ENCODE measurements at places on chromosomes 7 and 10.

GRCh38 chr7:16669581-16669980 is 23.6 kb downstream of the BZW2 start:
- no peak for DNase-seq

- DNase-seq: no peak
Measured at GRCh38 chr10:27716521-27716920, 29.1 kb downstream of the MKX start.

DNA sequence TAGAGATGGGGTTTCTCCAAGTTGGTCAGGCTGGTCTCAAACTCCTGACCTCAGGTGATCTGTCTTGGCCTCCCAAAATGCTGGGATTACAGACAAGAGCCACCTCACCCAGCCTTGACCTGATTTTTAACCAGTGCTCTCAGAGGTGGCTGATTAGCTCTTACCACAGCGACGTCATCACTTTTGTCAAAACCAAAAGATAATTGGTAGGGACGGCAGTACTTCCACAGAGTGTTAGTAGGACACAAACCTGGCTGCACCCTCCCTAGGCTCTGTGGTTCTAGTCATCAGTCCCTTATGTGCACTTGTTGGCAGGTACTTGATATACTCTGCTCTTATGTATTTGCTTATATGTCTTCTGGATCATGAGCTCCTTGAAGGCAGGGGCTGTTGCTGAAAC is 74.0 kb downstream of the GPR141 start:
- DNase-seq: no peak

GRCh38 chr7:18573410-18574234 is 78.1 kb downstream of the HDAC9 start:
- DNase-seq: no peak

GRCh38 chr7:84236398-84236797 is 41.8 kb upstream of the SEMA3A start:
- no peak for DNase-seq

DNA sequence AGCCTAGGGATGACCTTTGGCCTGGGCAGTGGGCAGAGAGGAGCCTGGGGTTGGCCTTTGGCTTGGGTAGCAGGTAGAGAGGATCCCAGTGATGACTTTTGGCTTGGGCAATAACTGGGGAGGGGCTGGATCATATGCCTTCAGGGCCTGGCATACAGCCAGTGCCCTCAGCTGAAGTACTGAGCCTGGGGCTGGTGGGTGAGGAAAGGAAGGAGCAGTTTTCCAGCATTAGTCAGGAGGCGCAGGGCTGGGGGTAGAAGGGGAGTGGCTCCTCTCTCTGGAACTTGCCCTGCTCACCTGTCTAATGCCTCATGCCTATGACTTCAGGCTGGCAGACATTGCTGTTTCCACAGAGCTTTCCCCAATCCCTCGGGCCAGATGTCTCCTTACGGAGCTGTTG is 15.2 kb upstream of the COMTD1 start:
- DNase-seq: no peak

DNA sequence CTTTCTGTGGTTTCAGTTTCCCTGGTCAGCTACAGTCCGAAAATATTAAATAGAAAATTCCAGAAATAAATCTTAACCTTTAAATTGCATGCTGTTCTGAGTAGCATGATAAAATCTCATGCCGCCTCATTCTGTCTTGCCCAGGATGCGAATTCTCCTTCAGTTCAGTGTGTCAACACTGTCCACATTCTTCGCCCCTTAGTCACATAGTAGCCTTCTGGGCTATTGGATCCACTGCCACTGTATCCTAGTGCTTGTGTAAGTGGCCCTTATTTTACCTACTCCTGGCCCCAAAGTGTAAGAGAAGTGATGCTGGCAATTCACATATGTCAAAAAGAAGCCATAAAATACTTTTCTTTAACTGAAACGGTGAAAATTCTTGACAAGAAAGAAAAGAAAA is 129.6 kb downstream of the ZWINT start:
- DNase-seq: no peak

- DNase-seq: no peak
Measured at GRCh38 chr7:132609222-132609621, 33.0 kb upstream of the PLXNA4 start.

GRCh38 chr7:133412942-133413341 is 160.1 kb downstream of the EXOC4 start:
- no peak for DNase-seq

DNA sequence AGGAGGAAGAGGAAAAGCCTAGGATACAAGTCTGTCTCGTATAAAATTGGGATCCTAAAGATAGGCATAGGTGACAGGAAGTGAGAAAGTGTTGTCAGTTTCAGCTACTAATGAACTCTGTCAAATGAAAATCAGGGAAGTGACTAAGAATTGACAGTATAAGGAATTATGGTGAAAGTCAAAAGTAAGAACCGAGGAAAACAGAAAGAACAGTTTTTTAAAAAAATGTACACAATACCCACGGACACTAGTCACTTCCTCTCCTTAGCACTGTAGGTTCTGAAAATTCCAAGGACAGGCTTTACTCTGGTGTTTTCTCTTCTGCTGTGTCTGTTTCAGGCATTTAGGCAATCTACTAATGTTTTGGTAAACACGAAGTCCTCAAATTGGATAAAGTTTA is 42.3 kb downstream of the ATAD1 start:
- DNase-seq: no peak

GRCh38 chr7:69301253-69301652 is 297.0 kb upstream of the AUTS2 start:
- DNase-seq: no peak

- DNase-seq: no peak
Measured at GRCh38 chr10:95505641-95506040, 55.5 kb downstream of the SORBS1 start.

DNA sequence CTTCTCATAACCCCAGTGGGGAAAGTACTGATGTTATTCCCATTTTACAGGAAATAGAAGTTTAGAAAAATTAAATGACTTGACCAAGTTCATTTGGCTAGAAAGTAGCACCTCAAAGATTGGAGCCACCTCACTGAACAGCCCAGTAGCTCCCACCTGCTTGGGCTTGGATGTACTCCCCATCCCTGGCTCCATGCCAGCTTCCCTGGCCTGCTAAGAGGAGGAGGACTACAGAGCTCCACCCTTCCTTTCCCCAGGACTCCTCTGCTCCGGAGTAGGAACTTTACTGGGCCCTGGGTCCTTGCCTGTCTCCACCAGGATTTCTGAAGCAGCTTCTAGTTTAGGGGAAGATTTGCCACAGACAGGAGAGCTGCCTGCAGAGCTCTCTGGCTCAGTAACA is 3.1 kb downstream of the HPS6 start:
- no peak for DNase-seq

- DNase-seq: no peak
Measured at GRCh38 chr10:42827201-42827600, 44.6 kb downstream of the BMS1 start.

DNA sequence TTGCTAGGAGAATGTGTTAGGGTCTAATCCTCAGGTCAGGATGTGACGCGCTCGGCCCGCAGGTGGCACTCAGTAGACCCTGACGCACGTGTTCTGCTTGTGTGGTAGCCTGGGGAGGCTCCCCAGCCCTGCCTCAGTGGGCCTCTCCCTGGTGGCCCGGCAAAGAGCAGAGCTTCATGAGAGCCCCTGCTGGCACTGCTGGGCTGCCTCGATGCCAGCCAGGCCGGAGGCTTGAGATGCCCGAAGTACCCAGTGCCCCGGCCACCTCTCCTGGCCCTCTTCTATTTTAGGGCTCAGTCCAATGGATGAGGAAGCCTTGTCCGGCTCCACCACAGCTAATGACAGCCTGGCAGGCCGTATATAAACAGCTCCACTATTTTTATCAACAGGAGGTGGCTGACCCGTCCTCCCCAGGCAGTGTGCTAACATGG is 42.0 kb downstream of the PRF1 start:
- no peak for DNase-seq

GRCh38 chr10:56449770-56450169 is 88.7 kb upstream of the ZWINT start:
- DNase-seq: no peak

- no peak for DNase-seq
Measured at GRCh38 chr10:60808036-60808435, 29.8 kb downstream of the CDK1 start.

GRCh38 chr10:78964952-78965633 is 103.7 kb upstream of the ZMIZ1 start:
- DNase-seq: no peak

DNA sequence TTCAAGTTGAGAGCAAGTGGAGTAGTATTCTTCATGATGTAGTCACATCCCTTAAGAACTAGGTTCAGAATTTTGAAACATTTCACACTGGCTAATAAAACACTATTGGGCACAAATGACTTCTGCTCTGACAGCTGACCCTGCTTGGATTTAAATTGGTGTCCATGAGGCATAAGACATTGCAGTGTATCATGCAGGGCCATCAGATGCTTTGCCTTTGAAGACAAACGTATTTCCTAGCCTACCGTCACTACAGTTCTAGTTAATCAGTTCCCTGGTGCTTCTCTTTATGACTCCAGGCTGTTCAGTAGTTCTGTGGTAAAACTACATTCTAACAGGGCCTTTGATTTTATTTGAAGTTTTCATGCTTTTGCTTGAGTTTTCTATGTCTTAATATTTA is 168.5 kb upstream of the ZNF804B start:
- DNase-seq: no peak

DNA sequence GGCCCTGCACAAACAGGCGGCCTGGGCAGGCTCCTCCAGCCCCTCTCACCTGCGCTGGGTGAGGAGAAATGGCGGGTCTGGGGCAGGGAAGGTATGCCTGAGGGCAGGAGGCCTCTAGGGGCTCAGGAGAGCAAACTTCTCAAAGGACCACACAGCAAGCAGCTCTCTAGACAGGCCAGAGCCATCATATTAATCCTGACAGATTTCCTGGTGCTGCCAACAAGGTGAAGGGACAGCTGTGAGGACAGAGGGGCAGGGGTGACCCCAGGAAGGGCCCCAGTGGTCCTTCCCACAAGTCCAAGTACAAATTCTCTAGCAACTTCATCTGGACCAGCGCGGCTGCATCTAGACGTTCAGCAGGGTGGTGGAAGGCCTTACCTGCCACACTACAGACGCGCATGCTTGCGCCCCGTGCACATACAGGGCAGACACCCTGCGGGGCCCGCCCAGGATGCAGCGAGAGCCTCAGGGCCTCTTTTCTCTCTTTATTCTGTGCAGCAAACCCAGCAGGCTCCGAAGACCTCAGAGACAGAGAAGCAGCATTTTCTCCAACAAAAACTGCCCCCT is 62.1 kb downstream of the ZRANB1 start:
- DNase-seq: no peak

DNA sequence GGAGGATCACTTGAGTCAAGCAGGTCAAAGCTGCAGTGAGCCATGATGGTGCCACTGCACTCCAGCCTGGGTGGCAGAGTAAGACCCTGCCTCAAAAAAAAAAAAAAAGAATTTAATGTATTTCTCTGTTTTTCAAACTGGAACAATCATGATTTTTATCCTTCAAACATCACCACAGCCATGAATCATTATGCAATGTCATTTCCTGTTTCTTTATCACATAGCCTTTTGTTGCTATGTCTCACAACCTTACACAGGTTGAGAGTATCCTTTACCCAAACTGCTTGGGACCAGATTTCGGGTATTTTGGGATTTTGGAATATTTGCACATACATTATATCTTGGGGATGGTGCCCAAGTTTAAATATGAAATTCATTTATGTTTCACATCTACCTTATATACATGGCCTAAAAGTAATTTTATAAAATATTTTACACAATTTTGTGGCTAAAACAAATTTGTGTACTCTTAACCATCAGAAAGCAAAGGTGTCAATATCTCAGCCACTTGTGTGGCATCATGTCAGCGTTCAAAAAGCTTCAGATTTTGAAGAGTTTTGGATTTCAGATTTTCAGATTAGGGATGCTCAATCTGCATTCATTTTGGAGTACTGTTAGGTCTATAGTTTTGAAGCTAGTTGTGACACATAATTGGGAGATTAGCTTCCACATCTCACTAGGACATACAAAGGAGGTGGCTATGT is 8.2 kb downstream of the NT5C3A start:
- DNase-seq: no peak

DNA sequence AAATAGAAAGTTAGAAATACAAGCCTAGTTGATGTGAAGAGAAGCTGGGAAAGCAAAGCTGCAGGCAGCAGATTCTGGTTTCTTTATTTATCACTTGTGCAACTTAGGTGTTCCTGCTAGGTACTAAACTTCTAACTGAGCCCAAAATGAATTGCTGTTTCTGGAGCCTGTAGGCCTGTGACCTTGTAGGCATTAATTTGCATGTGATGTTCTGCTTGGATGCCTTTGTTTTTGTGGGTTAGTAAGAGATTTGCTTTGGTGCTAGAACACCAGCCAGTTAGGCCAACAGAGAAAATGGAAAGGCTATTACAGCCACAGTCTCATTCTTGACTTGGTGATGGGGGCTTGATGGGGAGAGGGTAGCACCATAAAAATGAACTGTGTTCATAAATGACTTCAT is 370.7 kb downstream of the PPP1R3A start:
- no peak for DNase-seq

DNA sequence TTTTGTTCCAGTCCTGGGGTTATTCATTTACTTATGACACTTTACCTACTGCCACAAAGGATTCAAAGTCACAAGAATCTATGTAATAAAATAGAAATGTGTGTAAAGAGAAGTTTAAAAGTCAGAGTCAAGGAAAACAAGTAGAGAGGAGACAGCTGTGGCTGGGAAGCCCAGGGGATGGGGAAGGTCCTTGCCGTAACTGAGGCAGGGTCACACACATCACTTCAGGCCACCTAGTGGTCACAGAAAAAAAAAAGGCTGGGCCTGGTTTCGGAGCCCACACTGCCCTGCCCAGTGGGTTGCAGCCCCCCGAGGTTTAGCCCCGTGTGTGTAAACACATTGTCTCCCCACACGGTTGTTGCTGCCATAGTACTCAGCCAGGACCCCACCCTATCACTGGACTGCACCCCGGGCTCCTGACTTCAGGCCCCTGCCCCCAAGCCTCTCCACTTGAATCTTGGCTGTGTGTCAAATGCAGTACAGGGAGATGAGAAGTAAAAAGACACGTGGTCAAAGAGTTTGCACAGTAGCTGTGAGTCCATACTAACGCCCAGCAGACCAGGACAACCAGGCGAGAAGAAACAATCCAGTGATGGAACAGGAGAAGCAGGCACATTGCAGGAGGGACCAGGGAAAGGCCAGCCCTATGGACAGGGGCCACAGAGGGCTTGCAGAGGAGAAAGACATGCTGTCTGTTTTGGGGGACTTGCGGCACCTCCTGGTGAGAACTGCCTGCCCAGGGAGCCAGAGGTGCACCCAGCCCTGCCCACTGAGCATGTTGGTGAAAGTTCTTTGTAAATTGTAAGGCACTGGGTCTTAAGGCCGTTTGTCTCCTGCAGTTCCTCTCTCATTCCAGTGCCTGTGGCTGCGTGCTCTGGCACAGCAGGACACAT is 91.4 kb upstream of the MACROH2A2 start:
- DNase-seq: no peak

- DNase-seq: no peak
Measured at GRCh38 chr10:8951440-8952089, 897.1 kb downstream of the GATA3 start.

GRCh38 chr7:75985518-75986146 is 8.8 kb downstream of the TMEM120A start:
- no peak for DNase-seq
